AML-193 (cell line): ENCODE measurements at places on chromosomes 11 and 22.

DNA sequence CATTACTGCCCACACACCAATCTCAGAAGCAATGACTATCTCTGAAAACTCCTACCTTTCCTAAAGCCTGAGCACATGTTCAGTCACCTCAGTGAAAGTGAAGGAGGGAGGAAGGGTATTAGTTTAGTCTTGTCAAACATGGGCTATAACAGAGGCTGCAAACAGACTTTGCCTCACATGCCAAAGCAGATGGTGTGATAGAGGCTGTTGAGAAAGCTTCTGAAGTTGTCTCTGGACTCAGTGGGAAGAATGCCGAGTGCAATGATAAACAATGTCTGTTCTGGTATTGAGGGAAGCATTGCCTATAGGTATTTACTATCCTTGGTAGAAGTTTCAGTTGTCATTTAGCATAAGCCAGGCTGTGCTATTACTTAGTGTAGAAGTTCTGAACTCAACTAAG is 314.5 kb upstream of the CCDC90B start:
- DNase-seq = no peak

GRCh38 chr11:84847842-84848241 is 779.3 kb downstream of the DLG2 start:
- no peak for DNase-seq

DNA sequence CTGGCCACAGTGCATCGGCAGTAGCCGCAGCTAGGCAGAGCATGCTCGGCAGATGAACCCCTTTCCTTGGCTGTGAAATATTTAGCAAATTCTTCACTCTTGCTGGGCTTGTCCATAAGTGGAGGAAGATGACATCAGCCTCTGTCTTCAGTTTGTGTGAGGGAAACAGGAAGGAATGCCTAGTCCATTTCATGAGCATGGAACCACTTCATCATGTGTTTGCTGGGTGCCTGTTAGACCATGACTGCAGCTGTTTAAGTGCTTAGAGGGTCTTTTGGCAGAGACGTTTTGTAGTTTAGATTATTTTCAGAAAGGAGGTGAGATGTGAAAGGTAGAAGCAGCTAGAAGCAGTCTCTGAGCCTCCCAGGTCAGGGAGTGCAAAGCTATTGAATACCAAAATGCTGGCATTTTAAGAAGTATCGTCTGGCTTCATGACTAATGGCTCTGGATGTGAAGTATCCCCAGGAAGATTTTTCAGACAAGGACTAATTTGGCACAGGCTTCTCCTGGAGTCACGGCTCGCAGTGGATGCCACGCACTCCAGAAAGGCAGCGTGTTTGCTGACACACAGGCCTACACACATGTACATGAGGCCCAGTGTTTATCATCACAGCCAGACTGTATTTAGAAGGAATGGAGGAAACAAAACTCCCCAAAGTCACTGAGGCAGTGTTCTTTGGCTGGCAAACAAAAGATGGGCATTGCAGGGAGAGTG is 43.1 kb upstream of the GRAMD1B start:
- DNase-seq = no peak

- DNase-seq = no peak
These were observed 648.4 kb downstream of the ETS1 start for GRCh38 chr11:127939000-127939399.
